ENCODE measurements at places on chromosomes 4 and X.

DNA sequence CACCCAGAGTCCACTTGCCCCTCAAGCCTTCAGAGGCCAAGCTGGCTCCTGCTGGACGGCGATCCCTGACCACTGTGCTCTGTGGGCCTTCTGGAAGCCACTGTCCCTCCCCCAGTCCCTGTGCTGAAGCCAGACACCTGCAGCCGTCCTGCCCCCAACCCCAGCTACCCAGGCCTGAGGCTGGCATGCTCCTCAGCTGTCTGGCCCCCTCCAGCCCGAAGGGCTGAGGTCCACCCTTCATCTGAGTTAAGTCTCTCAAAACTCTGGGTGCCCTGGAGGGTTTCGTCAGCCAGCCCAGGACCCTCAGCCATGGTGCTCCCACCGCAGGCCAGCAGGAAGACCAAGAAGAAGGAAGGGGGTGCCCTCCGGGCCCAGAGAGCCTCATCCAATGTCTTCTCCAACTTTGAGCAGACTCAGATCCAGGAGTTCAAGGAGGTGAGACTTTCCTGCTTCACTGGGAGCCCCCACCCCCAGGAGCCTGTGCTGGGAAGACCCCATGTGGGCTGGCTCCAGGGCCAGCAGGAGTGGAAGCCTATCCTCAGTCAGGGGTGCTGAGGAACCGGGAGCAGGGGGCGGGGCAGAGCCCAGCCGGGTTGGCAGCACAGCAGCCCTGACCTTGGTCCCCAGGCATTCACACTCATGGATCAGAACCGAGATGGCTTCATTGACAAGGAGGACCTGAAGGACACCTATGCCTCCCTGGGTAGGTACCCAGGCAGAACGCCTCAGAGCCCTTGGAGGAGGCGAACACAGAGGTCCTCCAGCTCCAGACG lies 4.2 kb downstream of the MYL5 start:
- no peak for DNase-seq

DNA sequence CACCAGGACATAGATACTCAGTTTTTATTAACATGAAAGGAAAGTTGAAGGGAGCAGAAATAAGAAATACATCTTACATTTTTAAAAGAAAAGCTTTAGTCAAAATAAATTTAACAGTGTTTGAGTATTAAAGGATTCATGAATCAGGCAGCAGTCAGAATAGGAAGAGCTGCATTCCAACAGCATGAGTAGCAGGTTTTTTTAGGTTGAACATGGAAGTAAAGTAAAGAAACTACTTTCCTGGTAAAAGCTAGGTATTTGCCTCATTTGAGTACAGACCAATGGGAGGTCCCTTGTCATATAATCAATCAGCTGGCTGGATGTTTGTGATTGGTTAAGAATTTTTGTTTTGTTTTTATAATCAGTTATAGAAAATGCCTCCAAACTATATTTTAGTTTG lies 645.9 kb upstream of the INTU start:
- DNase-seq, result no peak

- DNase-seq, result no peak
Observed at GRCh38 chr4:37732526-37733186, 46.5 kb upstream of the RELL1 start.

DNA sequence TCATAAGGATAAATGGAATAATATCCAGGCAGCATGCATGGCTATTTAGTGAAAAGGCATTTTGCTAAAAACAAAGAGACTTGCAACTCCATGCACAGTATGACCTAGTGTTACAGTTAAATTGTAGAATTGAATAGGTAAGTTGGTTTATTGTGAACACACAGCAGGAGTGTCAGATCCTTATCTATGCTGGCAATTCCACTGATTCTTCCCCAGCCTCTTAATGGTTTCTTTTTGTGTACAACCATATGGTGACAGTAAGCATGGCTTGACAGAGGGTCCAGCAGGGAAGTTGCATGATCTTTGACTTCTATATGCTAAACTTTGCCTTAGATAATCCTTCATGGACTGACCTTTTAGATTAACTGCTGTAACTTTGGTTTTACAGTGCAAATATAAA lies 936.6 kb upstream of the EPHA5 start:
- no peak for DNase-seq

DNA sequence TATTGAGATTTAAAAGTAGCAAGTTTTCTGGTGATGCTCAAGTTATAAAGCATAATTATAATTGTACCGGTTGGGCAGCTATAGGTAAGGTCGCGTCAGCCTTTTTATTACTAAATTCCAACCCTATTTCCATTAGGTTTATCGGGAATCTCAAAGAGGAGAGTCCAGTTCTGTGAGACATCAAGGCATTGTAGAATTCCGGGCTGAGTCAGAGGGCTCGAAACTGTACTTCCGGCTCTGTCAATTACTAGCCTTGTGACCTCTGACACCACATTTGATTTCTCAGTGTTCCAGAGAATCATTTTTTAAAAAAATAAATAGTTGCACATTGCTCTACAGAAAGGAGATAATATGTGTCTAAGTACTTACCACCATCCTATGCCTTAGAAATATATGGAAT lies 4.3 kb downstream of the IL1RAPL1 start:
- no peak for DNase-seq

DNA sequence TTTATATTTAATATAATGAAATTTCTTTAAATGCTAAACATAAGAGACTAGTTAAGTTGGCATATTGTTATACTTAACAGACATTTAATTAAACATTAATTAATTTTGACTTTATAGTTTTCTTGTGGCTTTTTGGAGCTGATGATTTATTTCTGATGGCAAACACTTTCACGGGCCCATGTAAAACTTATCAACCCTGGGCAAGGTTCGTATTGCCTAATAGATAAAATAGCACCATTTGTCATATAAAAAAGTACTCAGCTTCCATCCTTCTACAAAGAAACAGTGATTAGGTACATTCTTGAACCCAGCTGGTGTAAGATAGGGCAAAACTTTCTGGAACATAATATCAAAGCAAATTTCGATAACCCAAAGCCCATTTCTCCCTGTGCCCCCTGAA lies 63.2 kb downstream of the PAK3 start:
- no peak for DNase-seq

DNA sequence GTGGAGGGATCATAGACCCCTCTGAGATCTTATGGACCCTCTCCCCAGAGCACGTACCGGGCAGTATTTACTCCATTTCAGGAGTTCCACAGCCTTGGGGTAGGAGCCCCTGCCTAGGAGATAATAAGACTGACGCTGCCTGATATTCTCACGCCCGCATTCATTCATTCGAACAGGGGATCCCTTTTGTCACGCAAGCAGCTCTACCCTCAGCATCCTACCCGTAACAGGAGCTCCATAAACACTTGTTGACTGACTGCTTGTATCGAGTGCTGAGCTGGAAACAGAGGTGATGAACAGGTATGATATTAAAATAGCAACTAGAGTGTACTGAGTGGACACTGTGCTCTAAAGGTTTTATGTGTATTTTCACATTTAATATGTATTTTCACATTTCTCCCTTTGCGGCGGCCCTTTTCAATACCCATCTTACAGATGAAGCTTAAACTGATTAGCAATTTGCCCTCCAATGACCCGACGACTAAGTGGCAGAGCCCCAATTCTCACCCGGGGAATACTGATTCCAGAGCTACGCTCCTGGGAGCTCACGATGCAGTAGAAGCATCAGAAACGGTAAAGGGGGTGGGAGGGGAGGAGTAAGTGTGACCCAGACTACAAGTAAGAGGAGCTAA lies 888 bp downstream of the RAB28 start:
- no peak for DNase-seq

DNA sequence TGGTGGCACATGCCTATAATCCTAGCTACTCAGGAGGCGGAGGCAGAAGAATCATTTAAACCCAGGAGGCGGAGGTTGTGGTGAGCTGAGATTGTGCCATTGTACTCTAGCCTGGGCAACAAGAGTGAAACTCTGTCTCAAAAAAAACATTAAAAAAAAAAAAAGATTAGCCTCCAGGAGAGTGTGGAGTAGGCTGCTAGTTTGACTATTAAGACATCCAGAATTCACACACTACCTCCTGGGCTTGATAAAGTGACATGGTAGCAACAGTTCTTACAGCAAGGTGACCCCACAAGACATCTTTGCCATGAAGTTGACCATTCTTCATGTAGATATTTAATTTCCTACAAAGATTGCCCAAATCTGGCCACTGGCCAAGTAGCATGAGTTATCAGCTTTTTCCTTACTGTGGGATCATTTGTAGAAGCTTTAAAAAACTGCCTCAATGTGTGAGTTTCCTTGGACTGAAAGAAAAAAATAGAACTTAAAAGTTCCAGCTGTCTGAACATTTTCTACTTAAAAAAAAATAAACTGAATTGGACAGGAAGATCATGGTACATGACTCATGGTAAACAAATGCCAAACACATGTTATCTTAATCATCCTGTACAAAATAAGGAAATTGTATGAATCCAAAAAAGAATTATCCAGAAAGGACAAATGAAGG lies 35.3 kb upstream of the SPRY1 start:
- no peak for DNase-seq

DNA sequence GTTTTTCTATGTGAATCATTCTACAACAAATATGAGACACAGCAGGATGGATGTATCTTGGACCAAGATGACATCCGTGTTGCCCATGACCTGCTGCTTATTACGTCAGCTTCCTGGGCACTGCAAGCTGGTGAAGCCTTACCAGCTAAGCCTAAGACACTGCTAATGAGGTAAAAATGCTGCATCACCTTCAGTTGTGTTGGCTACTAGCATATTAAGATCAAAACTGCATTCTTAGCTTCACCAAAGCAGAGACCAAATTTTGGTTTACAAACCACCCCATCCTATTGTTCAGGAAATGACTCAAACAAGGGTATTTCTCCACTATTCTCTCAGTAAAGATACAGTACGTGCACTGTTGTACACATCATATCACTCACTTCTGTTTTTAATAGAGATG lies 50.3 kb downstream of the MAML3 start:
- peak; percentile 98 for DNase-seq

- DNase-seq, result no peak
Observed at GRCh38 chr4:11543706-11544105, 115.0 kb upstream of the HS3ST1 start.

GRCh38 chr4:170674176-170674575 lies 584.4 kb upstream of the AADAT start:
- DNase-seq, result no peak

DNA sequence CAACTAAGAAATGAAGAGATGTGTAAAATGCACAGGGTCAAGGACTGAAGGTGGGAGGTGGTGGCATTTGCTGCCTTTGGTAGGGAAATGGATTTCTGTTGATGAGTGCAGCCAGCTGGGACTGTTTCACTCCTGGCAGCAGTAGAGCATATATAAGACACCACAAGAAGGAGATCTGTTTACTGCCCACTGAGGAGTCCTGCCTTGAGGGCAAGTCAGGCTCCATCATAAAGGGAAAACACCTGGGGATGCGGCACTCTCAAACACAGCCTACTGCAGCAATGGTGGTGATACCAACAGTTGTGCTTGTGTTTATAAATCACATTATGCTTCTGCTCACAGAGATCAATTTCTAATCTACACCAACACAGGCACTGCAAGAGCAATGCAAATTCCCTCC lies 222.1 kb downstream of the TACR3 start:
- peak; percentile 40 for DNase-seq

- DNase-seq, result no peak
Observed at GRCh38 chrX:358651-359143, 28.0 kb downstream of the PPP2R3B start.

DNA sequence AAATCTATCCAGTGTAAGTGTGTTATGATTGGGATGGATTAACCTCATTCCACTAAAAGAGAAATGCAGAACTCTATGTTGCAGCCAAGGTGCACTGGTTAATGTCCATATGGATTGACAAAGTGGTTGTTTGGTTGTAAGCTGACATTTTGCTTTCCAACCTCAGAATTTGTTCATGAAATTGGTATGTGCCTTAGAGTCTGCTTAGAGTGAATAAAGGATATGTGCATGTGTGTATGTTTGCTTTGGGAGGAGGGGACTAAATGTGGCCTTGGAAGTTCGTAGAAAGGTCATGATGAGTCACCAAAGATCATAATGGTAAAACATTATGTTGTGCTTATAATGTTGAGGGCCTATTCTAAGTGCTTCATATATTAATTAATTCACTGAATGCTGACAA lies 44.1 kb upstream of the MBNL3 start:
- DNase-seq, result no peak

DNA sequence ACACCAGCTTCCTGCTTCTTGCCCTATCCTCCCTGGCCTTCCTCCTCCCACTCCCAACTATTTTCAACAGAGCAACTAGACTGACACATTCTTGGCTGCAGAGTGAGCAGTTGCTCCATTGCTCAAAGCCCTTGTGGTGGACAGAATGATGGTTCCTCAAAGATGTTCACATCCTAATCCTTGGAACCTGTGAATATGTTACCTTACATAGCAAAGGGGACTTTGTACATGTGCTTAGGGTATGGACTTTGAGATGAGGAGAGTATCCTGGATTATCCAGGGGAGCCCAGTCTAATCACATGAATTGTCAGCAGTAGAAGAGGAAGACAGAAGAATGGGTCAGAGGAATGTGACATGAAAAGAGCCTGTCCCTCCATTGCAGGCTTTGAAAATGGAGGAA lies 24.9 kb upstream of the HOPX start:
- DNase-seq, result no peak

DNA sequence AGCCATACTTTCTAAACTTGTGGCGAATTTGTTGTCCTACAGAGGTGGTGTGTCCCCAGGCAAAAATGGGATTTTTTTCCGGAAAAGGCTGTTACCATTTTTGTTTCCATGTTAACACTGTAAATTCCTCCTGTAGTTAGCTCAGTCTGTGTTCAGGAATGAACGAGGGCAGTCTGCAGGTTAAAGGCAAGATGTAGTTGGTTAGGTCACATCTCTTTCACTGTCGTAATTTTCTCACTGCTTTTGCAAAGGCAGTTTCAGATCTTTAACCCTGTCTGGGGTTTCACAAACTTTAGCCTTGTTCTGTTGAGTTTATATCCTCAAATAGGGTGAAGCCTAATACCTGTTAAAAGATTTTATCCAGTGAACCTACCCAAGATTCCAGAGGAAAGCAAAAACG lies 50.5 kb upstream of the PUDP start:
- no peak for DNase-seq

GRCh38 chrX:43003204-43003565 lies 225.2 kb upstream of the PPP1R2C start:
- no peak for DNase-seq

GRCh38 chr4:56976837-56977320 lies 527 bp downstream of the NOA1 start:
- DNase-seq, result peak; percentile 71

DNA sequence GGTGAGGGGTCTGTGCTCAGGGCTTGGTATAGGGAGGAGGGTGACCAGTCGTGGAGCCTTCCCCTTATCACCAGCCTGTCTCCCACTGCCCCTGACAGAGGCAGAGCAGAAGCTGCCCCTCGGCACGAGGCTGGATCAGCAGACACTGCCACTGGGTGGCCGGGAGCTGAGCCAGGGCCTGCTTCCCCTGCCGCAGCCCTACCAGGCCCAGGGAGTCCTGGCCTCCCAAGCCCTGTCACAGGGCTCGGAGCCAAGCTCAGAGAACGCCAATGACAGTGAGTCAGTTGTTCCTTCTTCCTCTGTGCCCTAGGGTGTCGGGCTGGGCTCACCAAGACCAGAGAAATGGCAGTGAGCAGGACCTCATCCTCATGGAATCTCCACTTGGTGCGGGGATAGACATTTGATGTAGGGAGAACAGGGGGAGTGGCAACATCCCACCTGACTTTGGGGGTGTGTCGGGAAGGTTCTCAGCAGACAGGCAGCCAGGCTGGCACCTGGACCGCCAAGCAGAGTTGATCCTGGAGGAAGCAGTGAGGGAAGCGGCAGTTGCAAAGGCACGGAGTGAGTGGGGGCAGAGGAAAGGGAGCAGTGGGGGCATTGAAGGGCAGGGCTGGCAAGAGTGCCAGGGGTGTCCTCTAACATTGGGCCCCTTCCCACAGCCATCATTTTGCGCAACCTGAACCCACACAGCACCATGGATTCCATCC lies 14.3 kb upstream of the UBA1 start:
- no peak for DNase-seq

GRCh38 chr4:185554365-185555126 lies 19.2 kb upstream of the PDLIM3 start:
- no peak for DNase-seq

All from T-helper 2 cell (primary cell).